ENCODE measurements at places on chromosomes 11 and 22. TPM values are rescaled to one million over a fixed set of nuclear protein-coding genes. Genes with fewer than 3 reads are reported as not detected.

DNA sequence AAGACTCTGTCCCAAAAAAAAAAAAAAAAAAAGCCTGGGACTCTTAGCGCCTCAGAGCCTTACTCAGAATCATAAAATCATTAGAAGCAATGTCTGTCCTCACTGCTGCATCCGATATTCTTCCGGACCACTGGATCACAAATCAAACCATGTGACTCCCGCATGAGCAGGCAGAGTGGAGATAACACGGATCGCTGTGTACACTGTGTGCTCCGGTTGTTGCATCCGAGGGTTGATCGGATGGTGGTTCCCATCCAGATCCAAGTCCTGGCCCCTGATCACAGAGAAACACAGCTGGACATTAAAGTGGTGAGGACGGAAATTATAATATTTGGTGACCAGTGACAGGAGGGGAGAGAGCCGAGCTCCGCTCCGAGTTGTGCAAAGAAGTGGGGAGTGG lies 9.7 kb upstream of the TXNRD2 start:
- no peak for DNase-seq

DNA sequence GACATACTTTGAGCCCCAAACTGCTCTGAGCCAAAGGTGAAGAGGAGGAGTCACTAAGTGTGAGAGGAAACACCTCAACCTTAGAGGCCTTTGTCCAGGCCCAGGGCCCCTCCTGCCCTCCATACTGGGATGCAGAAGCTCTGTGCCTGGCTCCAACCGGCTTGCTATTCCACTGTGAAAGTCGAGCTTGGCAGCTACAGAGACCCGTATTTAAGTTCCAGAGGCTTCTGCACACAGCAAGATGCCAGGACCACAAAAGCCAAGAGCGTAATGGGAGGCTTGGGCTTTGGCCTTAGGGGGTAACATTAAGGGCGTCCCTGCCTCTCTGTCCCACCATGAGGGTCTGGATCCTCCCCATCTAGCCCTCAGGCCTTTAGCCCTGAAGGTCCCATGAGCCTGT lies 31.9 kb downstream of the DSCAML1 start:
- DNase-seq, result no peak

- no peak for DNase-seq
Observed at GRCh38 chr11:6825231-6825744, 20.2 kb upstream of the OR10A5 start.

DNA sequence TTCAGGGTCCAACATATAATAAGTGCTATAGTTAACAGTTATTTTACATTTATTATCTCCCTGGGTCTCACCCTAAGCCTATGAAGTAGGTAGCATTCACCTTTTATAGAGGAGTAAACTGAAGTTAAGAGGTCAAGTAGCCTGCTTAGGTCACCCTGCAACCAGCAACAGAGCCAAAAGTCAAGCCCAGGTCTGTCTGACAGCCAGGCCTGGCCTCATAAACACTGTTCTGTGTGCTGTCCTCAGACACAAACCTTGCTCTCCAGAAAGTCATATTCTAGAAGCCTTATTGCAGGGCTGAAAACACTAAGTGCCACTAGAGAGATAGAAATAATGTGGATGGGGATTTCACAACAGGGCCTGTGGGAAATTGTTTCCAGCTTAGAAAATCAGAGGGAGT lies 59.3 kb downstream of the BDNF start:
- no peak for DNase-seq

Gene SELENOH
- 64.0 TPM for total RNA-seq

Data from left colon (tissue), 2 donors.